ENCODE measurements at places on chromosomes 7 and 10.

- DNase-seq: no peak
These were observed 57.2 kb upstream of the FOXI2 start for GRCh38 chr10:127679642-127680255.

DNA sequence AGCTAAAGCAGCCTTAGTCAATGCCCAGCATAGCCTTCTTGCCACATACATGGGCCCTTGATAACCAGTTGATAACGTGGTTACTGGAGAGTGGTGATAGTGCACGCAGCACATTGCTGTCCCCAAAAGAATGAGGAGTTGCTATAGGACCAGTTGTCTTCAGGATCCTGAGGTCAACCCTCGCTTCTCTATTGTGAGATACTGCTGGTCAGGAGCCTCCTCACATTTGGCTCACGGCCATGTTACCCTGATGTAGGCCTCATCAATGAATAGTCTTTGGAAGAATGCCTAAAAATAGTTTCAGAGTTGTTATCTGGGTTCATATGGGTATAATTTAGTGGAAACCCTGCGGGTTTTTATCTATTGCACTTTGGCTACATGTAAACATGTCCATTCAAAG, 230.7 kb downstream of the VTI1A start:
- DNase-seq: no peak

DNA sequence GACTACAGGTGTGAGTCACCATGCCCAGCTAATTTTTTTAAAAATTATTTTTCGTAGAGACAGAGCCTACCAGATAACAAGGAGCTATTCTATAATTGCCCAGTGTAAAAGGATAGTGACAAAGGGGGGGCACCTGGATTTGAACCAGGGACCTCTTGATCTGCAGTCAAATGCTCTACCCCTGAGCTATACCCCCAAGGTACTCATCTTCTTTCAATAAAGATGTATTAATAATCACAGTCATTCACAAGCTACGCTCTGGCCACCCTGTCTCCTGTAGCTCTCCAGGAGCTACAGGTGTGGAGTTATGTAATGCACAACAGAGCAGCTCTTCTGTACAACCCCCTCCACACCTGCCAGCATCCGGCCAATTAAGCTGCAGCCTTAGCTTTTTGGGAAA, 83.5 kb downstream of the ZNF777 start:
- DNase-seq: no peak

DNA sequence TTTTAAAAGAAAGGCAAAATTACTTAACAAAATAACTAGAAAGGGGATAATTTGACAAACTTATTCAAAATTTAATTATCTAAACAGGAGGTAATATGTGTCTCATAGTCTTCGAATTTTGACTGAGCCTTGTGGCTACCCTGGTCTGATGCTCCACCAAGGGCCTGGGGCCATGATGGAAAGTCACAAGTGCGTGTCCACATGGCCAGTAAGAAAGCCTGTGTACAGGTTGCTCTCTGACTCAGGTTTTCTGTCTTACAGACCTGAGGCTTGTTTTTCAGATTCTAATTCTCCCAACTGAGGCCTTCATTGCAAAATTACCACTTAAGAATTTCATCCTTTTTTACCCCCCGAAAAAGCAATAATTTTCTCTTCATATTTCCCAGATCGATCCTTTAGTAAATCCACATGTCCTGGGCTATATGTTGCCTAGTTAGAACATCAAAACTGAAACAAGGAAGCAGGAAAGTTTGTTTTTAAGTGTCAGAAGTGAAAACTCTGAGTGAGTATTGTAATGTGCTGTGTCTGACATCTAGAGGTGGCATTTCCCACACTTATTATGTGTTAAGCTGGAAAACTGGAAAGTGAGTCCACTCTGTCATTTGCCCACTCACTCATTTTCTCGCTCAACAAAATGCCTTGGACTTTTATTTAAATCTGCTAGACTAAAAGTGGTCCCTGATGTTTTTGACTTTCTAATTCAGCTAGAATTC, 10.0 kb downstream of the CYP3A43 start:
- no peak for DNase-seq

- DNase-seq: no peak
These were observed 94.1 kb downstream of the GRM8 start for GRCh38 chr7:127158659-127159058.

DNA sequence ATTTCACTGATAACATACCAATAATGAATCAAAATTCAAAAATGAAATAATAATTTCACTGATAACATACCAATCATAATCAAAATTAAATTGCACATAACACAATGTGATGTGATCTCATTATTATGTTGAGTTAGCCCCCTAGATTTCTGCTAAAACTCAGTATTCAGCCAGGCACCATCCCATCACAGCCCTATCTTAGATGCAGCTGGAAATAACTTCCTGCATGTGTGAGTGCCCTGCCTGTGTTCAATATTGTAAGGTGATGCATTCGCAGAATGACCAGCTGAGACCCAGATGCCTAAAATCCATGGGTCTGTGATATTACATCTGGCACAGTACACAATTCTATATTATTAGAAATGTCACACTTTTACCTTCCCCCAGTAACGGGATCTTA, 142.4 kb downstream of the CALCR start:
- DNase-seq: no peak

DNA sequence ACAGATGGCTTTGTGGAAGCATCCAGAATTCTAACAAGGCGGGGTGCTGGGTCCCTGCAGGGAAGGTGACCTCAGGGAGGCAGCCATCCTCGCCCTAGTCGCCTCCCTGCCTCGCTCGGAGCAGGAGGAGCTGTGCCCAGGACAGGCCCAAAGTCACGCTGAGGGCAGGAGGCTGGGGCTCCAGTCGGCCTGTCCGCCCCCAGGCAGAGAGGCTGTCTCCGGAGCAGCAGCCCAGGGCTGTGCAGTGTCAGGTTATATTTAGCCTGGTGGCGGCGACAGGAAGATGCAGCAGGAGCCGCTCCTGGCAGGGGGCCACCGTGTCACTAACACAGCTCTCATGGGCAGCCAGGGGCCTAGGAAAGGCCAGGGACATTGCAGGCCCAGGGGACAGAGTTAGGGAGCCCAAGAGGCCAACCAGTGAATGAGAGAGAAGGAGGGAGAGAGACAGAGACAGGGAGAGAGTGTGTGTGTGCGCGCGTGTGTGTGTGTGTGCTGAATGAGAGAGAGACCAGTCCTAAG, 13.5 kb downstream of the KCNH2 start:
- peak; percentile 92 for DNase-seq

- no peak for DNase-seq
These were observed 4.9 kb upstream of the ZSCAN21 start for GRCh38 chr7:100044718-100045117.

GRCh38 chr10:109743574-109743973, 179.7 kb downstream of the XPNPEP1 start:
- no peak for DNase-seq

DNA sequence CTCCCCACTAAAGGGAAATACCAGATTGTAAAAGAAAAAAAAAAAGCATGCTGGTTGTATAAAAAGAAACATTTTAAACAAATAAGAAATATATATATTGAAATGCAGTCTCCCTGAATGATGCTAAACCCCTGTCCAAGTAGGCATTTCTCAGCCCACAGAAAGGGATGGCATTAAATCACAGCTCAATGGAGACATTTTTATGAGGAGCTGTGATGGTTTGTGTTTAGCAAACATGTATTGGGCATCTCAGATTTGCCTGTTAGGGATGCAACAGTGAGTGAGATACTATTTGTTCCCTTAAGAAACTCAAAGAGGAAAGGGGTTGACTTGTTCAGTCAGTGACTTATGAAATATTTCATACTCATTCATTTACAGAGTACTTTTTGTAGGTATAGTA, 51.5 kb downstream of the KAT6B start:
- no peak for DNase-seq

GRCh38 chr7:75995996-75996395, 1.6 kb upstream of the TMEM120A start:
- DNase-seq: no peak

GRCh38 chr10:123995082-123995460, 98.3 kb downstream of the CHST15 start:
- DNase-seq: no peak

GRCh38 chr10:78476844-78477243, 443.2 kb downstream of the RPS24 start:
- DNase-seq: no peak

- DNase-seq: no peak
These were observed 24.4 kb upstream of the VSIR start for GRCh38 chr10:71797533-71798307.

GRCh38 chr10:119687192-119688032, 36.2 kb downstream of the BAG3 start:
- no peak for DNase-seq

- peak; percentile 89 for DNase-seq
These were observed 375.2 kb downstream of the RPS24 start for GRCh38 chr10:78408671-78409472.

DNA sequence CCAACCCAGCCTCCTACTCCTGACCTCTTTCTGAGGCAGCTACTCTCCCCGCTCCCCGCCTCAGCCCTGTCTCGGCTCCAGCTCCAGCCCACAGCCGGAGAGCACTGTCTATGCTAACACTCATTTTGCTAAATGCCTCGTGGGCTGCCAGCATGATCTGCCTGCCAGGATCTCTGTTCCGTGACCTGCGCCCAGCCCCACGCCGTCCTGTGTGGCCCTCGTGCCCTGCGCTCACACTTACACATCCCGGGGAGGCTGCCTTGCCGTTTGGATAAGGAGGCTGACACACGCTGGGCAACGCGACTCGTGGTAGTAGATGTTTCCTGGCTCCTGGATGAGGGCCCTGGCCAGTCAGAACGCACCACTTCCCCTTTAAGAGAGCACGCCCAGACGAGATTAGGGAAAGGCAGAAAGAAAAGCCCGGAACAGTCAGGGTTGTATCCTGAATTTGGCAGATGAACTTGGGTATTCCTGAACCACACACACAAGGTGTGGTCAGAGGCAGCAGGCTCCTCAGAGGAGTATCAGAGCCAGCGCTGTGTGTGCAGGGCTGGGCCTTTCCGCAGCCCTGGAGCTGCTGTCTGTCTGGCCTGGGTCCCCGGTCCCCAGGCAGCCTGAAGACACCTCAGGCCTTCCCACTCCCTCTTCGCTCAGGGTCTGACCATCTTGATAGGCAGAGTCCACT, 97.7 kb upstream of the EFCAB10 start:
- DNase-seq: peak; percentile 89

DNA sequence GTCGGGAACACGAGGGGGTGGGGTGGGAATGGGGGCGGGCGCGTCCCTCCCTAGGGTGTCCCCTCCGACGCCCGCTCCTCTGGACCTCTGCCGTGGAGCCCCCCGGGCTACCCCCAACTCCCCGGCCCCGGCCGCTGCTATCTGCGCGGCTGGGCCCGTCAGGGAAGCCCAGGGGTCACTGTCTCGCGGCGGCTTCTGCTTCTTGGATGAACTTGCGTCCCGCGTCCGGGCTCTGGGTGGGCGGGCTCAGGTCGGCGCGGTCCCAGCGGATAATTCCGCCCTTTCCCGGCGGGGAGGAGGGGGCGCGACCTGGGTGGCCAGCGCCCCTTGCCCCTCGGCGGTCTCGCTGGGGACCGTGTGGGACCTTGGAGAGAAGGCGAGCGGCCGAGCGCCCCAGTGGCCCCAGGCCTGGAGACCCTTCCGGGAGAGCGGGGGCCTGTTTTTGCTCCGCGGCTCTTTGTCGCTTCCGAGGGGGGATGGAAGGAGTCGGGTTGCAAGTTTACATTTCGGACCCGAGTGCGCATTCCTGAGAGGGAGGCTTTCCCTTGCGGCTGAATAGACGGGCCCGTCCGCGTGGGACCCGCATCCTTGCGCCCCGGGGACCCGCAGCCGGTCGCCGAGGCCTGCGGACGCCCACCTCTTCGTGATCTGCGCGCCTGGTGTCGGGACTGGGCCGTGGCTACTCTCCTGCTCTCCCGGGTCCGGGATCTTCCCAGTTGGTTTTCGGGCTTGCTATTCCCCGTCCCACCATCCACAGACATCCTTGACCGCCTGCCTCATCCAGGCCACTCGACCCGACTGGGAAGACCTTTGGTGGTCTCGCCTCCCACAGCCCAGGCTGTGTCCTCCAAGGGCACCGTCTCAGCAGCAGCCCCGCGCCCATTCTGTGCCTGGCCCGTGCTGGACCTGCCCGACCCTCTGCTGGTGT, 812 bp downstream of the DOCK1 start:
- DNase-seq: peak; percentile 51

DNA sequence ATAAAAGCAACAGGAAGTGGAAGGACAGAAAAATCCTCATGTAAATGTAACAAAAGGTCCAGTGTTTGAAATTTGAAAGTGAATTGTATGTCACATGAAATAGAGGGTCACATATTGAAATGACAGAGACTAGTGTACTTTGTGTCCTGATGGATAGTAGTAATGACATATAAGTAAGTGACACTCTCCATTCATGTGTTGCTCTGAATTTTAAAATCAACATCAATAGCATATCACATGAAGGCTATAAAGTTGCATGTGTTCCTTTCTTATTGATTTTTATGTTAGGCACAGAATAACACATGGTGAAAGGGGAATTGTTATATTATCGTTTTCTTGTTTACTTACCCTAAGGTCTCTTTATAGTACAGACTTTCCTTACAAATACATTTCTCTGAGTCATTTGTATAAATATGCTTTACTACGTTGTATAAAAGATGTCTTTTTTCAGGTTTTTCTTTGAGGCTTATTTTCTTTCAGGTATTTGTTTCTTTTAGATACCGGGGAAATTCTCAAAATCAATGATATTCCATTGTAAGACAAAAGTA, 104.6 kb upstream of the CACNA2D1 start:
- DNase-seq: no peak

GRCh38 chr7:22442187-22442881, 57.7 kb downstream of the STEAP1B start:
- DNase-seq: no peak

- no peak for DNase-seq
These were observed 67.2 kb upstream of the PPP2R2D start for GRCh38 chr10:131833446-131834080.

GRCh38 chr7:87510411-87510875, 35.0 kb upstream of the ABCB4 start:
- DNase-seq: no peak

GRCh38 chr7:155587486-155587885, 41.1 kb upstream of the CNPY1 start:
- no peak for DNase-seq

- no peak for DNase-seq
These were observed 245.6 kb downstream of the MALRD1 start for GRCh38 chr10:19294233-19294632.

- DNase-seq: no peak
These were observed 57.9 kb upstream of the FAM133B start for GRCh38 chr7:92648067-92648466.

DNA sequence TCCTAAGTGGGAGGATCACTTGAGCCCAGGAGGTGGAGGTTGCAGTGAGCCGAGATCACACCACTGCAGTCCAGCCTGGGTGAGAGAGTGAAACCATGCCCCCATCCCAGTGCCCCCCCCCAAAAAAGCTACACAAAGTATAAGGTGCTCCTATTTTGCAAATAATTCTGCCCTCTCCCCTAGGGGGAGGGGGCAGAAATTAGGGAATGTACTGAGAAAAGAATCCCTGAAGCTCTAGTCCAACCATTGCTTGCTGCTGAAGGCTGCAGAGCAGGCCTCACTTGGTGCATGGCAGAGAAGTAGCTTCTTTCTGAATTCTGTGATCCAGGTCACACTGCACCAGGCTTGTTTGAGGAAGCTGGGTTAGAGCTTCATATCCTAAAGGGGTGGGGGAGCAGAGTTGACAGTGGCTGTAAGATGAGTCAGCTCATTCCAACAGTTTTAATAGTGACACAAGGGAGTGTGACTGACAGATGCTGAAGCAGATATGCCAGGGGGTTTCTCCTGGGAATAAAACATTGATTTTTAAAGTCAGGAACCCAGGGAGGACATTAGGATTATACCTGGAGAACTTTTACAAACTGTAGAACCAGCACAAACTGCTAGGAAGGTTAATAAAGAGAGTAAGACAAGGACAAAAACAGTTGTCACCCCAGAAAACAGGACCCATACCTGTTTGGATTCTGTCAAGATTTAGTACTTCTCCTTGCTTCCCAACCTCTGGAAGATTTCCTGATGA, 32.8 kb upstream of the STRIP2 start:
- no peak for DNase-seq
